ENCODE measurements at places on chromosomes 6 and 20.

DNA sequence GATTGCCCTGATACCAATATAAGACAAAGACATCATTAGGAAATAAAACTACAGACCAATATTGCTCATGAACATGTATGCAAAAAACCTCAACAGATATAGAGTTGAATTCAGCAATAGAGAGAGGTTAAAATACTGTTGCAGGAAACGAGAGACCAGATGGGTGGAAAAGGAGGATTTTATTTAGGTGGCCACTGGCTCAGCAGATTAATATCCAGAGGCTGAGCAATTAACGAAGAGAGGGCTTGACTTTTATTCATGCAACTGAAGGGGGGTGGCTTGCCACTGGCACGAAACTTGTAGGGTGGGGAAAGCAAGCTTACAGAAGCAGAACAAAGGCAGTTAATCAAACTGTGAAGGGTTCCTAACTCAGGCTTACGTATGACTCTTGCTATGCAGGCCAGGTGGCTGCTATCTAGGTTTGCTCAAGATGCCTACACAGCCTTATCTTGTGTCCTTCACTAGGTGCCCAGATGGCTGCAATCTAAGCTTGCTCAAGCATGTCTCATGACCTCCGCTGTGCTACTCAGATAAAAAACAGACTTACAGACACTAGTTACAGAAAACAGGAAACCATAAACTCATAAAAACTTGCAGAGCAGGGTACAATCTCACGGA is 126.4 kb downstream of the MMUT start:
- no peak for DNase-seq

DNA sequence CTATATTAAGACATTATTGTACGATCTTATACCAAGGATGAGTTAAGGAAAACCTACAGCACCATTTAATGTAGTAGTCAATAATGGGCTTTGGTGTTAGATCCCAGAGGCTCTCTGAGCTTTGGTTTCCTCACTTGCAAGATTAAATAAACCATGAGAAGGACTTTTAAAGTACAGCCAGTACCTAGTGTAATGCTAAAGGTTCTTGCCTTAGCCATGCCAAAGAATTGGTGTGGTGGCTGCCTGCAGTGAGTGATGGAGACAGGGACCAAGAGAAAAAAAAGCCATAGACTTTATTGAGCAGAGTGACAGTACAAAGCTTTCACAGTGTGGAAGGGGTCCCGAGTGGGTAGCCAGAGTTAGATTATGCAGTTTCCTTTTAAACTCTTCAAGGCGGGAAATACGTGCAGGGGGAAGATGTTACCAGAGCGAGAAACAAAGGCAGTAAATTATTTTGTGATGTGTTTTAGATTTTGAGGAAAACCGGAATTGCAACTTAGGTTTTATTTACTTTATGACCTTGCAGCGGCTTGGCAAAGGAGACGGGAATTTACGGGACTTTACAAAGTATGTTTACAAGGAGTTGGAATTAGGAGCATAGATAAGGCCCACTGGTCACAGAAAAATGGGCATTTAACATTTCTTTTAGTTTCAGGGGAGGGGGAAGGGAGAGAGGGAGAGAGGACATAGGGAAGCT is 100.4 kb downstream of the MYO6 start:
- DNase-seq: no peak

GRCh38 chr6:43500921-43501320 is 9.2 kb downstream of the LRRC73 start:
- DNase-seq: no peak

GRCh38 chr6:136134751-136135150 is 115.4 kb downstream of the MTFR2 start:
- DNase-seq: no peak

DNA sequence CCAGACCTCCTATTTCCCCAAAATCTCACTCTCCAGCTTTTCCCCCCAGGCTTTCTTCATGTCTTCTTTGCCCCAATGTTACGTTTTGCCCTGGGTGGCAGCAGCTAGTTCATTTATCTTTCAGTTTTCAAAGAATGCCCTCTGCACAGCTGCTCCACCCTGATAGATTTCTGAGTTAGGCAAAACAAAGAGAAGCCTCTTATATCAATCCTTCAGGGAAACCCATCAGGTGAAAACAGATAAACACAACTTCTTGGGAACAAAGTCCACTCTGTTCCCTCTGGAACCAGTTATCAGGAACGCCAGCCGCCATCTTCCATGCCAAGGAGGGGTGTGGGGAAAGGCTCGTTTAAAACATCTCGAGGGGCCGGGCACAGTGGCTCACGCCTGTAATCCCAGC is 34.0 kb downstream of the ZBTB9 start:
- DNase-seq: no peak

DNA sequence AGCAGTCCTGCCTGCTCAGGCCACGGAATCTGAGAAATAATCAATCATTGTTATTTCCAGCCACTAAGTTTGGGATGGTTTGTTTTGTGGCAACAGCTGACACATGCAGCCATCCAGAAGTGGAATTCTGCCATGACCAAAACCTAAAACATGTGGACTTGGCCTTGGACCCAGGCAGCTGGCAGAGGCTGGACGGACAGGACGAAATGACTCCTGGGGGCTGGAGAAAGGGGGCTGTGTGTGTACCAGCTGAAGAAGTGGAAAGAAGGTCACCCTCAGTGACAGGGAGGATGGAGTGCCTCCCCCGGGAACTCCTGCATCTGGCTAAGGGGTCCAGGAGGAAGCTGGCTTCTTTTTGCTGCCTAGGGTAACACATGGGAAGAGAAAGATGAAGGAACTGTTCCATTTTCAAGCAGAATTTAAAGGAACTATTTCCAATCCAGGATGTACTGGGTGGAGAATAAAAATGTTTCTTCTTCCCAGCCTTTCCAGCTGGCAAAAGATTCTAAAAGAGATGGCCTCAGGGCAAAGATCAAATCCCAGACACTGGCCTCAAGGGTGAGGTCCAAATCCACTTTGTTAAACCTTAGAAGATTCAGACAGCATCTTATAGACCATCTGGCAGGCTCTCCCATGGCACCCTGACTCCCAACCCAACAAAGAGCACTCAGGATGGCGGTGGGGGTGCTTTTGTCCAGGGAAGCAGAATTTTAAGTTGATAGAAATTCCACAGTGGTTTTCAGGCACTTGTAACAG is 14.3 kb downstream of the SERPINB6 start:
- no peak for DNase-seq

DNA sequence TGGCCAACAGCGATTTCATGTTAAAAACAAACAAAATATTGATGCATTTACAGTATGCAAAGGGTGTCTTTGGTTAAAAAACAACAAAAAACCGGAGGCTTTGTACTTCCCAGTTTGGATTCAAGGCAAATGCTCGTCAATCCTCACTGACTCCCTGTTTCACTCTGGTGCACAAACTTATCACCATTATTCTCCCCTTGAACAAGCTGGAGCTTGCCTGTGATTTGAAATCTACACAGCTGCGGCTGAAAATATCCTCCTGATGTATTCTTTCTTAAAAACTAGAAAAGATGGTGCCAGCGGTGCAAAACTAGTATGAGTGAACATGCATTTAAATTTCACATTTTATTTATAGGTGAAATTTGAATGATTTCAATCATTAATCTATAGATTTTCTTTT is 3.3 kb downstream of the PERP start:
- DNase-seq: no peak

DNA sequence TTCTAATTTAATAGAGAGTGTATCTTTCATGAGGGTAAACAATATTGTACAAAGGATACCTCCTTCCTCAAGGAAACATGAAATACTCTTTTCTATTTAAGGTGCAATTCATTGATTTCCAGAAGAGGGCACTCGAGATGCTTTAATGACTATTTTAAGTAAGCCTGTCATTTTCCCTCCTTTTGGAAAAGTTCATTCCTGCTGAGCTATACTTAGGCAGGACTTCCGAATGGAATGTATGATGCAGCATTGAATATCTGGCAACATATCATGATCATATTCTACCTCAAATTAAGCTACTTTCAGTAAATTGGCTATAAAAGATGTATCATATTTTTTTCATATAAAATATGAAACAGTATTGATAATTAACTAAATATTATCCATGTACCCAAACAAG is 5.0 kb downstream of the DST start:
- no peak for DNase-seq

- no peak for DNase-seq
These were observed 115.0 kb downstream of the SLC24A3 start for GRCh38 chr20:19327401-19327800.

GRCh38 chr20:53699085-53699674 is 105.5 kb upstream of the ZNF217 start:
- no peak for DNase-seq

- DNase-seq: no peak
These were observed 428.2 kb downstream of the BMP2 start for GRCh38 chr20:7195704-7196103.

- DNase-seq: no peak
These were observed 33.7 kb downstream of the PREP start for GRCh38 chr6:105369145-105369544.

- DNase-seq: no peak
These were observed 11.2 kb downstream of the ITCH start for GRCh38 chr20:34374209-34374760.

DNA sequence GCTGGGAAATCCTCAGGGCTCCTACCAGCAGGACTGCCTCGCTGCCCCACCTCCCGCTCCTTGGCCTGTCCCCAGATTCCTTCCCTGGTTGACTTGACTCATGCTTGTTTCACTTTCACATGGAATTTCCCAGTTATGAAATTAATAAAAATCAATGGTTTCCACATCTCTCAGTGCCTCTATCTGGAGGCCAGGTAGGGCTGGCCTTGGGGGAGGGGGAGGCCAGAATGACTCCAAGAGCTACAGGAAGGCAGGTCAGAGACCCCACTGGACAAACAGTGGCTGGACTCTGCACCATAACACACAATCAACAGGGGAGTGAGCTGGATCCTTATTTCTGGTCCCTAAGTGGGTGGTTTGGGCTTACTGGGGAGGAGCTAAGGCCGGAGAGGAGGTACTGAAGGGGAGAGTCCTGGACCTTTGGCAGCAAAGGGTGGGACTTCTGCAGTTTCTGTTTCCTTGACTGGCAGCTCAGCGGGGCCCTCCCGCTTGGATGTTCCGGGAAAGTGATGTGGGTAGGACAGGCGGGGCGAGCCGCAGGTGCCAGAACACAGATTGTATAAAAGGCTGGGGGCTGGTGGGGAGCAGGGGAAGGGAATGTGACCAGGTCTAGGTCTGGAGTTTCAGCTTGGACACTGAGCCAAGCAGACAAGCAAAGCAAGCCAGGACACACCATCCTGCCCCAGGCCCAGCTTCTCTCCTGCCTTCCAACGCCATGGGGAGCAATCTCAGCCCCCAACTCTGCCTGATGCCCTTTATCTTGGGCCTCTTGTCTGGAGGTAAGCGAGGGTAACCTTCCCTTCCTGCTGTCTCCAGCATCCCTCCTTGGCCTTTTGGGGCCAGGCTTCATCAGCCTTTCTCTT is at the start of gene CFB:
TSS of gene CFB (plus strand) at position 589 of the 863 bp plus-strand sequence. CDS start at position 716, 127 bp downstream.
- no peak for DNase-seq
